Retinal pigment epithelial cell (primary cell): ENCODE measurements at places on chromosomes 2 and 18.

GRCh38 chr2:109683452-109683851 lies 69.3 kb downstream of the SOWAHC start:
- DNase-seq = no peak

- DNase-seq = no peak
Observed at GRCh38 chr2:171985076-171985475, 14.7 kb upstream of the METAP1D start.

- DNase-seq = peak; percentile 57
Observed at GRCh38 chr18:59228351-59228750, 8.4 kb downstream of the GRP start.

GRCh38 chr2:220665108-220665471 lies 907.0 kb downstream of the EPHA4 start:
- DNase-seq = no peak

DNA sequence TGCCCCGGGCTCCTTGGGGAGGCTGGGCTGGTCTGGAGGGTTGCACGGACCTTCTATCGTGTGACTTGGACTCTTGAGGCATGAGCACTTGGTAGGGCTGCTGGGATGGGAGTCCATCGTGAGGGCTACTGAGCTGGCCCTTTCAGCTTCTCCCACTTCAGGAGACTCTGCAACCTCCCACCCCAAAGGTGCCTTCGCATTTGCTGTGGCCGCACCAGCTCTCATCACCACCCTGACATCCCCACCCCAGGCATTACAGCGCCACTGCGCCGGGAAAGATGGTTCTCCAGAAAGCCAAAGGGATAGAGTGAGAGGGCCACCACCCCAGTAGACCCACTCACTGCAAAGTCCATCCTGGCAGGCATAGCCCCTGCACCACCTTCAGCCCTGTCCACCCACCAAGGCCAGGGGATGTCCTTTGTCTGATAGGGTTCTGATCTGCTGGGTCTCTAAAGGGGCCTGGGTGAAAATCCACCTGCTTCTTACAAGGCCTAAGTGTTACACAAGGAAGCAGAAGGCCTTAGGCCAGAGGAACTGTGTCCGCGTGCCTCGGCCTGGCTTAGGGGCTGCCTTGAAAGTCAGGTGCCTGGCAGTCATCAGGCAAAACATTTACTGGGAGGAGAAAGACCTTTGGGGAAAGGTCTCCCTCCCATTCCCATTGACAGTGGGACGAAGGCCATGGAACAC lies 5.1 kb downstream of the EHD3 start:
- no peak for DNase-seq

GRCh38 chr2:149735237-149735958 lies 147.8 kb upstream of the MMADHC start:
- no peak for DNase-seq

DNA sequence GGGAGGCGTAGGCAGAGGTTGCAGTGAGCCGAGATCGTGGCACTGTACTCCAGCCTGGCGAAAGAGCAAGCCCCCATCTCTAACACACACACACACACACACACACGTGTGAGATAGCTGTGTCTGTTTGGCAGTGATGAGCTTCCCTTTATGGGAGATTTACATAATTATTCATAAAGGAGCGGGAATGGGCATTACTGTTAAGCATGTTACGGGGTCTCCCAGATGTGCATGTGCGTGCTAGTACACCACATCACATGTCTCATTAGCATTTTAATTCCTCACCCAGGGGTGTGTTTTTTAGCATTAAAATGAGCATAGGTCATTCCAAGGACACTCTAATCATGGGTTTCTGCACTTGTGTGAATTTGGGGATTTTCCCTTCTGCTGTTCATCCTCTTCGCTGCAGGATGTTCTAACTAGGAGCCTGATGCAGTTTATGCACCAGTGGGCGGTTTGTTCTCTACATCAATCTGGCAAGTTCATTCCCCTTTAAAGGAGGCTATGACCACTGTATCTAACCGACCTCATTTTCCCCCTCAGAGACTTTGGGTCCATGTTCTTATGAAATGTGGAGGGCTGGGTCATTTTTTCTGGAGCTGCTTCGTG lies 1.0 kb upstream of the FAM178B start:
- no peak for DNase-seq

- DNase-seq = no peak
Observed at GRCh38 chr18:26468931-26469340, 79.4 kb downstream of the KCTD1 start.

DNA sequence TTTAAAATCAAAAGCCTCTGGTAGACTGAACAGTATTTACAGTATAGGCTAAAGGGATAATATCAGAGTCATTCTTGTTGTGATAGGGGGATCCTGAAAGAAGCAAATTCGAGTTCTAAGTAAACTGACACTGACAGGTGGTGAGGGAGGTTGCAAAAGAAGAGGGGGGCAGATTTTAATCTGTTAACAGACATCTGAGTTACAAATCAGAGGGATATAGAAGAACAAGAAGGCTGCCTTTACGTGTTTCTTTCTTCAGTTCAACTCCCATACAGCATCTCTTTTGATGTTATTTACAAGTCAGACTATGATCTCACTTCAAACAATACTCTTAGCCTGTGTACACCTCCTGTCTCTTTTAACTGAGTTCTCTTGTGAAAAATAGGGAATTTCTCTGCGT lies 16.3 kb upstream of the ITGA4 start:
- no peak for DNase-seq

GRCh38 chr18:44197832-44198611 lies 482.7 kb upstream of the SETBP1 start:
- DNase-seq = no peak

GRCh38 chr2:232339121-232340081 lies 39.1 kb upstream of the ALPP start:
- no peak for DNase-seq

- DNase-seq = no peak
Observed at GRCh38 chr2:223414646-223415045, 187.5 kb downstream of the SCG2 start.

GRCh38 chr2:7627583-7627982 lies 710.4 kb downstream of the RNF144A start:
- DNase-seq = no peak

- DNase-seq = no peak
Observed at GRCh38 chr2:137031731-137032130, 266.4 kb downstream of the THSD7B start.

GRCh38 chr2:235719146-235719942 lies 225.5 kb downstream of the AGAP1 start:
- DNase-seq = no peak
